Neural crest cell (in vitro differentiated cells): ENCODE measurements at places on chromosomes 11 and 22.

- DNase-seq, result no peak
Measured at GRCh38 chr11:120805960-120806555, 217.8 kb upstream of the TBCEL start.

DNA sequence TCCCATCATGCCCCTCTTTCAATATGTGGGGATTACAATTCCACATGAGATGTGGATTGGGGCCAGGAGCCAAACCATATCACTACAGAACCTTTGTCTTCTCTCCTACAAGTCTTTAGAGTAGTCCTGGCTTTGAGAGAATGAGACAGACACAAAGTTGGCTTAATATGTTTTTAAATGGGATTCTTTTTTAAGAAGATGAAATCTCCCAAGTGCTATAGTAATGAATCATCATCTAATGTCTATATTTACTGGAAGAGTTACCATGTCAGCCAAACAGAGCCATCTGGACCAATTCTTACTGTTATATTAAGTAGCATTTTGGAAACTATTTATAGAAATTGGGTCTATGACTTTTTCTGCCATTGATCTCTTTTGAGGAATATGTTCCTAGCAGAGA, 38.1 kb upstream of the CARD18 start:
- DNase-seq, result no peak

GRCh38 chr11:44611687-44612434, 46.4 kb downstream of the CD82 start:
- no peak for DNase-seq

GRCh38 chr11:19951558-19952115, 208.6 kb downstream of the DBX1 start:
- no peak for DNase-seq

GRCh38 chr11:7495882-7496551, 10.7 kb downstream of the OLFML1 start:
- DNase-seq, result no peak

DNA sequence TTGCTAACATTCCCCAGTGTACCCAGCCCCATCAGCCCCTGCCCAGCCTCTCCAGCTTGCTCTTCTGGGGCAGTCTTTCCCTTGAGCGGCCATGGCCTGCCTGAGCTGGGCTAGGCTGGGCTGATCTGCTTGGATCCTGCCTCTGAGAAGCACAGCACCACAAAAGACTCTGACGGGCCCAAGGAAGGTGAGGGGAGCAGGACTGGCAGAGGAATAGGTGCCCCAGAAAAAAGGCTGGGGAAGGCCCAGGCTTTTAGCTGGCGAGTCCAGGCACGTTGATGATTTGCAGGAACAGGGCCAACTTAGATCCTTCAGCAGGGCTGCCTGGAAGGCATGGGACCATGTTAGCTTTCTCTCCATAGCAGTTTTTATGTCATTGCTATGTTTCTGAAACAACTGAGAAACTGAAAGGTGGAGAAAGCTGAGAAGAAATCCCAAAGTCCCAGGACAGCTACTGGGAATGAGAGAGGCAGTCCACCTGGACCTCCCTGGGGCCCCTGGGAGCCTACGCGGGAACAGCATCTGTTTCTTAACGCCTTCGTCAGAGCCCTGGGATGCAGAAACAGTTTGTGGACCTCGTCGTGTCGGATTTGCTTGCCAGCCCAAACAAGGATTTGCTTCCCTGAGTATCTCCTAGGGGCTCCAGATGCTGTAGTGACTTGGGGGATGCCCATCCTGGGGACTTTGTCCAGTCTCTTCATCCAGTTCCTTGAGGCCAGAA, 24.4 kb upstream of the FXYD6 start:
- DNase-seq, result no peak

DNA sequence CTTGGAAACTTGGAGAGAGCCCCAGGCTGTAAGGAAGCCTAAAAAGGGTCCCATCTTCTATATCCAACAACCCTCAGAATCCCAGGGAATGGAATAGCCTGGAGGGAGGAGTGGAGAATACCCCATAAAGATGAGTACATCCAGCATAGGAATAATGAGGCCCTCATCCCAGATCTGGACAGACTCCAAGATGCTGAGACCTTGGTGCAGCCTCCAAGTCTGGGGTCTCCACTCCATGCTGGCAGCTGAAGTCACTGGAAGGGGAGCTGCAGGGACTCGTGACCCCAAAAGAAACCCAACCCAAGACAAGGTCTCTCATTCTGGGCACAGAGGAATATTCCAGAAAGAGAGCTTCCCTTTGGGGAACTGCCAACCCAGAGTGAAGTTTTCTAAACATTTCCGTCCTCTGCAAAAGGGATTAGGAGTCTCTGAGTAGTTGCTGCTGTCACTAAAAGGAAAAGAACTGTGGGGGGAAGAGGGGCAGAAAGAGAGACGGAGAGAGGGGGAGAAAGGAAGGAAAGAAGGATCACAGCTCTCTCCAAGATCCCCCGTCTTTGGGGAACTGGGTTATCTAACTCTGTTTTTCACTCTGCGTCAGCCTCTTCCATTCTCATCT, 589 bp downstream of the SCGB1A1 start:
- no peak for DNase-seq

DNA sequence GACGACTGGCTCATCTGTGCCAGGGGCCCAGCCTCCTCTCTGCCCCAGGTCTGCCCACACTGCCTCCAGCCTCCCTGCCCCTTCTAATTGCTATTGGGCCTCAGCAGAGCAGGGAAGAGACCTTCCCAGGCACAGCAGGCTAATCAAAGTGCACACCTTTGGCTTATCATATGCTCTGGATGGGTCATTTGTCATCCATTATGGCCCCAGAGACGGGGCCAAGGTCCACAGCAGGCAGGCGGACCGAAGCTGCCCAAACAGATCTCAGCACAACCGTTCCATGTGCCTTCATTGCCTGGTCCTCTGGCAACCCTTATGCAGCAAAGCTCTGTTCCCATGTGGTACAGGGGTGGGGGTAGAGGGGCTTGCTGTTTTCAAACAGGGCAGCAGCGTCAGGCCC, 66.6 kb downstream of the TP53I11 start:
- DNase-seq, result no peak

DNA sequence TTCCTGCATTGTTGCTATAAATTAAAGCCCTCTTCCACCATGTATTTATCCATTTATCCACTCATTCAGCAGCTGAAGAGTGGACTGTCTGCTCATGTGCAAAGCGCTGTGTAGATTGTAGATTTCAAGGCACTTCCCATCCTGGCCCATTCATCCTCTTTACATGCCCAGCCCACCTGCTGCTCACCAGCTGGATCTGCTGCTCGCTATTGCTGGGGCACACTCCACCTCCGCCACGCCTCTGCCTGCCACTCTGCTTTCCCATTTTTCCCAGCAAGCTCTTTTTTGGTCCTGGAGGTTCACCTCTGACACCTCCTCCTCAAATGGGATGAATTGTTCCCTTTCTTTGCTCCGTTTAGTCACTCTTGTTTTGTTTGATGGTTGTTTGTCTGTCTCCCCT, 48.3 kb downstream of the CEP164 start:
- no peak for DNase-seq

DNA sequence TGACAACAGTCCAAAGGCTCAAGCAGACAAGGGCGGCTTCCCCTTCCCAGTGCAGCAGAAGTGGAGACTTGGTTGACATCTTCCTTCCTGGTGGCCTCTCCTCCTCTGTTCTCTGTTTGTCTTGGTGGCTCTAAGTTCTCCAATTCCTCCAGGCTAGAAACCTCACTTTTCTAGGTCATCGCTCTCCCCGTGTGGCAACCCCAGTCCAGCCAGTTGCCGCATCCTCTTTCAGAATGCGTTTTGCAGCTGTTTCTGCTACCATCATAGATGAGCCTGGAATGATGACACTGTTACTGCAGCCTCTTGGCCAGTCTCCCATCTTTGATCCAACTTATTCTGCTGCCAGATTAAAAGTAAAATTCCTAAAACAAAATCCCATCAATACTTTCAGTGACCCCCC, 201.5 kb downstream of the TRIM29 start:
- no peak for DNase-seq

GRCh38 chr11:62922189-62922589, 1.0 kb upstream of the CHRM1 start:
- DNase-seq, result no peak

DNA sequence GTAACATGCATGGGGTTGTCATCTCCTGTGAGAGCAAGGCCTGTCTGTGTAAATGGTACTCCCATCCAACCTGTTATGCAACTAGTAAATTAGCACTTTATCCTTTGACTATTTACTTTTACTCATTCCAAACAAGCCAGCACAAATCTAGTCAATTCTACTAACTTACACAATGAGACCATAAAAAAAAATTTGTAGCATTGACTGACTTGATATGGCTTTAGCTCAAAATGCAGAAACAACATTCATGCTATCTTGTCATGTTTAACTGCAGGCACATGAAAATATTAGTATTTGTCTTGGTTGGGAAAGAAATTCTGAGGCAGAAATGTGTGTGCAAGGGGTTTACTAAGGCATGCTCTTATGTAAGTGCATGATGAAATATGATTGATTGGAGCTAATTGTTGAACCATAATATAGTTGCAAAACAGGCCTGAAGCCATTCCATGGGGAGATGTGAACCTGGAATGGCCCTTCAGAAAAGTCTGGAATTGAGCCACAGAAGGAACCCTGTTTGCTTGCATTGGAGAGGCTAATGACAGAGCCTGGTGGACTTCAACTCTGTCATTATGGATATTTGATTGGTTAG, 2.5 kb downstream of the SLC22A25 start:
- no peak for DNase-seq

GRCh38 chr22:23556026-23556620, 24.0 kb downstream of the IGLL1 start:
- no peak for DNase-seq

GRCh38 chr22:48205161-48205560, 1442.7 kb downstream of the TBC1D22A start:
- DNase-seq, result no peak

- no peak for DNase-seq
Measured at GRCh38 chr11:43523632-43524031, 156.9 kb upstream of the HSD17B12 start.

DNA sequence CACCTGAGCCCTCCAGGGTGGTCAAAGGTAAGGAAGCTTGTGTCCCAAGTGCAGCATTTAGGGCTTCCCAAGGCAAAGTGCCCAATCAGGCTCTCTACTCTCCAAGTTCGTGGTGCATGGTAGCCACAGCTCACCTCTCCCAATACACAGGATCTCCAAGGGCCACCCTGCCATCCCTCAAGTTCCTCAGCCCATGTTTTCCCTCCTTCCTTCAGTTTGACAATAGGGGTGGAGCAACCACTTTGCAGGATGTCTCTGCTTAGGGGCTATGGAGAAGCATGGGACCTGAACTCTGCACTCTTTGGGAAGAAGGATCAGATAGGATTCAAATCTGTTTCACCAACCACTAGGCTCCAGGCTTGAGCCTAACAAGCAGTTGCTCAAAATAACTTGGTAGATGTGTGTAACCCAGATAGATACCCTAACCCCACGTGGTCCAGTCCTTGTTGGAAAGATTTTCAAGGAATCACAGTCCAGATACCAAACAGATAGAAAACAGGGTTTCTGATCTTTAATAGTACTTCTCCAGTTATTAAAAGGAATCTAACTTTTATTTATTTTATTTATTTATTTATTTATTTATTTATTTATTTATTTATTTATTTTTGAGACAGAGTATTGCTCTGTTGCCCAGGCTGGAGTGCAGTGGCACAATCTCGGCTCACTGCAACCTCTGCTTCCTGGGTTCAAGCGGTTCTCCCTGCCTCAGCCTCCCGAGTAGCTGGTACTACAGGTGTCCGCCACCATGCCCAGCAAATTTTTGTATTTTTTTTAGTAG, 248.1 kb downstream of the CTTN start:
- DNase-seq, result no peak

DNA sequence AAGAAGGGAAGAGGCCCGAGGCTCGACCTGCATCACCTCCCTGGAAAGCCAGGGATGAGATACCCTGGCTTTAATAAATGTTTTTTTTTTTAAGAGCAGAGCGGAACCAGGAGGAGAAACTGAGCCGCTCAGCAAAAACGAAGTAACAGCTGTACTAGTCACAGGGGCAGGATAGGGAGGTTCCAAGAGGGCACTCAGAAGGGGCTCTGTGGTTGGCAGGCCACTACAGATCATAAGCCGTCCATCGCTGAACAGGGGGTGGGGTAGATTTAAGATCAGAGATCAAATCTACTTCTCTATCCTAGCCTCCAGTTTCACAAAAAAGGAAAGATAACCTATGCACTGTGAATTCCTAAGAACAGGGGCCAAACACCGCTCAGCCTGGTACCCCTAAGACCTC, 625 bp downstream of the EIF3D start:
- no peak for DNase-seq

DNA sequence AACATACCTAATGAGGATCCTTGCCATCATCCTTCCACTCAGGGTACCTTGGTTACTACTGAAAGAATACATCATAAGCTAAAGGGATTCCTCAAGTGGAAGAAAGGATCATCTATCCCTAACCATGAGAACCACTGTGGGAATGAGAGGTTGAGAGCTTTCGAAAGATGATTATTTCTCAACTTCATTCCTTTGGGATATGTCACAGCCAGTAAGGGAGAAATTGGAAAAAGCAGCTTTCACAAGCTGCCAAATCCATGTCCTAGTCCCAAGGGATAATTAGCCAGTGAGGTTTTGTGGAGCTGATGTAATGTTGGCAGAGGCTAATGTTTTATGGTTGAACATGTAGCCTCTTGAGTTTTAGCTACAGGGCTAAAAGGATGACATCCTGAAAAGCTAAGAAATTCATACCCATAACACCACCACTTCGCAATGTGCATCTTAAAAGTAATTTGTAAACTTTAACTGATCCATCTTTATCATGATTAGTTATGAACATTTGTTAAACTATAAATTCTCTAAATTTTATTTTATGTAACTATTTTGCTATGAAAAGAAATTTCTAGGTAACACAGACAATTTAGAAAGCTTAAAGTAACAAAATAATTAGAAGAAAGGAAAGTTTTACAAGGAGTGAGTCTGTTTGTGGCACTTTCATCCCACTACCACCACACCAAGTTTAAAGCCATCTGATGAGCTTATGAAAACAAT, 123.9 kb downstream of the MRTFA start:
- DNase-seq, result no peak

DNA sequence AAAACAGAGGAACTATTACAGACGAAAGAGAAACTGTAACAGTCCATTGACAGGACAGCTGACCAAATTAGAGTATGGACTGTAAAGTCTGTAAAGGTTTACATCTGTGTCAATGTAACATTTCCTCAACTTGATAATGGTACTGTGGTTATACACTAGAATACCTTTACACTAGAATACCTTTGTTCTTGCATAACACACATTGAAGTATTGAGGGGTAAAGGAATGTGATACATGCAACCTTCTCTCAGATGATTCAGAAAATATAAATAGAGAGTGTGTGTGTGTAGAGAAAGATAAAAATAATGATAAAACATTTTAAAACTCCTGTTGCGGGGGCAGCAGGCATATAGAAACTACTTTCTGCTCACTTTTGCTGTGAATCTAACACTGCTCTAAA, 5.6 kb upstream of the EEF1G start:
- DNase-seq, result no peak

- DNase-seq, result no peak
Measured at GRCh38 chr11:21350613-21351012, 681.2 kb downstream of the NELL1 start.

- DNase-seq, result no peak
Measured at GRCh38 chr22:20464096-20464614, 26.5 kb upstream of the SCARF2 start.

GRCh38 chr11:68569357-68569756, 108.8 kb downstream of the PPP6R3 start:
- DNase-seq, result no peak
